ENCODE measurements at places on chromosomes 2 and 18.

DNA sequence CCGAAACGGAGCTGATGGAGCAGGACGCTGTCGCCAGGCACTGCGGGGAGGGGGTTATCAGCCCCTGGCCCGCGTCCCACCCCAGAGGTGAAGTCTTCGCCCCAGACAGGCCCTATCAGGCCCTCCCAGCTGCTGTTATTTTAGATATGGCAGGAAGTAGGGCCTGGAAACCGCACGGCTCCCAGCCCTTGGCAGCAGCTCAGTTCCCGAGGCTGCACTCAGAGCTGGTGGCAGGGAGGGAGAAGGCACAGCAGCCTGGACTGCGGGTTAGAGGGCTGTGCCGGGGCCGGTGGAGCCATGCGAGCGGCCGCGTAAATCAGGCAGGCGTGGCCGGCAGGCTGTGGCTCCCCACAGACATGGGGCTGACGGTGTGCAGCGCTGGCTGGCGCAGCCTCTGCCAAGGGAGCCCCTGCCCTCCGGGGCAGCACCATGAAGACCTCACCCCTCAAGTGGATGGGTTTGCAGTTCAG lies 111.4 kb downstream of the NFATC1 start:
- peak; percentile 46 for DNase-seq

- no peak for DNase-seq
Observed at GRCh38 chr2:221606424-221606823, 34.3 kb upstream of the EPHA4 start.

GRCh38 chr2:135299658-135300244 lies 231.3 kb downstream of the ZRANB3 start:
- DNase-seq: peak; percentile 26

GRCh38 chr2:8170552-8171327 lies 511.1 kb upstream of the ID2 start:
- no peak for DNase-seq

DNA sequence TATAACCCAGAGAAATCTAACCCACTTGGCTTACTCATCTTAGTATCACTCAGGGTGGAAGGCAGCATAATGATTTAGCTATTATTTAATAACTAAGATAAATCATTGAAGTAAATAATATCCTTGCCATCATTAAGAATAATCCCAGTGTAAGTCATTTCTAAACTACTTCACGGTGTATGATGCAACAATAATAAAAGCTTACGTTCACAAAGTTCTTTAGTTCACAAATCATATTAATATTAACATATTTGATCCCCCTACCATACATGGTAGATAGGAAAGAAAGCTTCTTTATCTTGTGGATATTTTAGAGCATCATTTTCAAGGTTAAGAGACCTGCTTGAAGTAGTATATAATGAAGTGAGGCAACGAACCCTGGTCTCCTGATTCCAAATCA lies 401.0 kb downstream of the NCKAP5 start:
- no peak for DNase-seq

DNA sequence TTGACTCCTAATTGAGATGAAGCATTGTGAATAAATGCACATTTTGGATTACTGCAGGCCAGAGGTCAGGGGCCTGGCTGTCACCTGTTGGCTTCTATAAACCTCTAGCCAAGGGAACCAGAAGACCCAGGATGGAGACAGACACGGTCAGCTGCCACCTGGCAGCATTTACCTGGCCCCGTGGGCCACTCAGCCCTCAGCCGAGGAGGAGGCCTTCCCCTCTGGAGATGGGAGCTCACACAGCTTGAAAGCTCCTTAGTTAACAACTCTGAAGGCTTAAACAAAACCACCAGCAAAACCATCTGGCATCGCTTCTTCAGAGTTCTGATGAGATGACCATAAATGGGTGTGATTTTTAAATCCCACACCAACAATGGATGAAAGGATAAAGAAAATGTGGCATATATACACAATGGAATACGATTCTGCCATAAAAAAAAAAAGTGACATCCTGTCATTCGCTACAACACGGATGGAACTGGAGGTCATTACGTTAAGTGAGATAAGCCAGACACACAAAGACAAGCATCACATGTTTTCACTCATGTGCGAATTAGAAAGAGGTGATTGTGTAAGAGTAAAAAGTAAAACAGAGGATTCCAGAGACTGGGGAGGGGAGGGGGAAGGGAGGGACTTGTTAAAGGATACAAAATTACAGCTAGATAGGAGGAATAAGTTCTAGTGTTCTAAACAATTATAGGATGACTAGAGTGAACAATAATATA lies 218.4 kb downstream of the TMEM163 start:
- DNase-seq: no peak

- DNase-seq: no peak
Observed at GRCh38 chr2:10501451-10501961, 53.4 kb upstream of the ODC1 start.

GRCh38 chr2:112493858-112494648 lies 12.1 kb downstream of the TTL start:
- DNase-seq: peak; percentile 75

DNA sequence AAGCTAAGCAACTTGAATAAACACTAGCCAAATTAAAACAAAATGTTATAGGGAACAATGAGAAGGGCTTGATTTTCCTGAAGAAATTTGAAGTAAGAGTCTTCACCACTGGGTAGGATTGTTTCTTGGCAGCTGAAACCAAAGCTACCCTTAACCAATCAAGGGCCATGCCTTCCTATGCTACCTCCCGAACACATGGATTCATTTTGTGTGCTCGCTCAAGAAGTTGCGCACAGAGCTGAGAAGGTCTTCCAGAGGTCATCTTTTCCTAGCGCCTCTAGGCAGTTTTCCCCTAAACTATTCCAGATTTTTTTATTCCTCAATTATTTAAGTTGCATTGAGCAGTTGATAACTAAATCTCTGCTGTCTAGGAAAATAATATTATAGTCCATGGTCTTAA lies 264.6 kb downstream of the RBM43 start:
- peak; percentile 35 for DNase-seq

DNA sequence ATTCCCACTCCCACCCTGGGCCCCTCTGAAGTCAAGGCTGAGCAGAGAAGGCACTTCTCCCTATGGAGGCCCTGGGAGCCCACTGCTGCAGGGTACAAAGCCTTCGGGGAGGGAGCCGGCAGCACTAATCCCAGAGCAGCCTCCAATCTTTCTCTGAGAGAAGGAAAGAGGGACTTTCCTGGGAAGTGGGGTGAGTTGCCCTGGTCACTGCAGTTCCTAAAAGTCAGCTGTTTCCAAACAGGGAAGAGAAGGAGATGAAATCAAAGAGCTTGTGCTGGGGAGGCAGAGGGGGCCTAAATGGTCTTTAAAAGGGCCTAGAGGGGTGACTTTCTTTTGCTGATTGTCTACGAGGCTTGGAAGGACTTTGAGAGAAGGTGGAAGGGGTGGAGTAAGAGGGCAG lies 264.7 kb downstream of the TNS1 start:
- no peak for DNase-seq

- DNase-seq: no peak
Observed at GRCh38 chr2:159786938-159787337, 11.1 kb downstream of the CD302 start.

DNA sequence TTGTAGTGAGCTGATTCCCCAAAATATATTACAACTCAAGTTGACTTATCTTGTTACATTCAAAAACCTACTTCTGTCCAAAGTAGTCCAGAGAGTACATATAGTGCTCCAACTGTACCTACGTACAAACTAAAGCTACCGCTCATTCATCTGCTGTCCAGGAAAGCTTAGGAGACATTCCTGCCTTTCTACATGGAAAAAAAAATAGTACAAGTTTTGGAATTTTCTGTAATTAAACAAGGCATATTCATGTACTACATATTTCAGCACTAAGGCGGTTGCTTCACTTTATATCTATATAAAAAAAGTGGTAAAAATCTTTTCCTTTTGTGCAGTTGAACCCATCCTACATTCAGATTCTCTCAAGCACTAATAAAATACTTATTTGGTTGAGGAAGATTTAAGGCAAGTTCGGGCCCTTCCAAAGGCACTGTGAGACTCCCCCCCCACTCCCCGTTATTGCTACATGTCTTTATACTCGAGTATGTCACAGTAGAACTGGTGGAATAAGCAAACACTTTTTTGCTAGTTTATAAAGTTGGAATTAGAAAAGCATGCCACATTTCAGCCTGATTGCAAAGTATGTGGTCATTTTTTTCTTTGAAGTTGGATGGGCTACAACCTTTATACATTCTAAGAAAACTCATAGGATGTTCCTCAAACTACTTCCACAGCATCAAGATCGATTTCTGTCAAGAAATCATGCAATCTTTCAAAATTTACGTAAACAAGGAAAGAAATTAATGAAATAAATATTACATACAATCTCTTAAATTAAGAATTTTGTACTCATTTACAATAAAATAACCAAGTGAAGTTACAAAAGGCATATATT lies 3.7 kb downstream of the ZFP36L2 start:
- peak; percentile 59 for DNase-seq

- DNase-seq: peak; percentile 70
Observed at GRCh38 chr2:18749912-18750526, 160.7 kb upstream of the NT5C1B start.

GRCh38 chr18:65214456-65214855 lies 536.4 kb upstream of the CDH7 start:
- DNase-seq: no peak

- no peak for DNase-seq
Observed at GRCh38 chr2:20583425-20583881, 67.4 kb downstream of the HS1BP3 start.

DNA sequence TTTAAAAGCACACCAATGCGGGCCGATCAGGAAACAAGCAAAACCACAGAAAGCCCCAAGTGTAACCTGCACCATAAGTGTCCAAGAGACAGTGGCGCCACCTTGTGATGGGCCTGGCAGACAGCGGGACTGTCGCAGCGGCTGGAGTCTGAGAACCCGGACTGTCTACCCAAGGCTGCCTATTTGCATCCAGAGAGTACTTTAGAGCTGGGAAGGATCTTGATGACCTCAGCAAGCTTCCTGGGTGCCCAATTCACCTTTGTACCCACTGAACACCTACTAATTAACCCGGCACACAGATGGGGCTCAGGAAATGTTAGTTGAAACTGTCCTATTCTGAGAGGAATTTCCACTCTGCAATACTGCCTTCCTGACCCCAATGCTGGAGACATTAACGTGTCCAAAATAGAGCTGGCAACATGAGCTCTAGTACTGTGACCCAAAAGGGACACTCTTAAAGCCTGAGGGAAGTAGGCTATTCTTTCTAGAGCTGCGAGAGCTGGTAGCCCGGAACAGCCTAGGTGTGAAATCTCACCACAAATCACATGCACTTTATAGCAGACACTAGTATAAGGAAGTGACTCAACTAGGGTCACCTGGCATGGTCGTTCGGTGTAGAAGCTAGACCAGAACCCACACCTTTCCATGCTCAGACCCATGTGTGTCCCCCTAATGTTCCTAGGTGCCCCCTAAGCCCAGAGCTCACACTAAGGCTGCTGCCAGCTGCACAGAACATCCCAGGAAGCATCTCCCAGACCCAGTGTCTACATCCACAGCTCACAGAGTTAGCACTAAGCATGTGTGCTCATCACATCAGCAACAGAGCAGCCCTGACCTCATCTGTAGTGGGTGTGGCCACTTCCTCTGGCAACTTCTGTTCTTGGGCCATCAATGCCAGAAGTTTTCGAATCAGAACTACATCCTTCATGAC lies 25.4 kb downstream of the POLR1A start:
- peak; percentile 71 for DNase-seq

- DNase-seq: peak; percentile 21
Observed at GRCh38 chr2:12008425-12009061, 262.1 kb downstream of the LPIN1 start.

GRCh38 chr2:176136374-176137251 lies 7.1 kb downstream of the HOXD8 start:
- peak; percentile 79 for DNase-seq

- peak; percentile 78 for DNase-seq
Observed at GRCh38 chr2:113390124-113390849, 47.2 kb upstream of the ZNG1B start.

- no peak for DNase-seq
Observed at GRCh38 chr2:228283491-228284171, 102.1 kb upstream of the SPHKAP start.

DNA sequence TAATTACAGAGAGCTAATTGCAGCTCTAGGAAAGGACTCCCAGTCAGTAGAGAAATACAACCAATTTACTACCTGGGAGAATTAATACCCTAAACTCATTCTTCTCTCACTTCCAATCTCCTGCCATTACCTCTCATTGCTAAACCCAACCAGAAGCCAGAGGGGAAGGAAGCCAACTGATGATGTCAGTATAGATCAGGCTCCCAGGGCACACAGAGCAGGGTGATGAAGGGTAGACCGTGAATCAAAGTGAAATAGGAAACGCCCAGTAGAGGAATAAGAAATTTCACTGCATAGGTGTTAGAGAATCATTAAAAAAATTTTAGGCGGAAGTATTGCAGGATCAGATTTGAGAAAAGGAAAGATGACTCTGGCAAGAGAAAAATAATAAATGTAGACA lies 456.8 kb upstream of the NXPH2 start:
- no peak for DNase-seq

DNA sequence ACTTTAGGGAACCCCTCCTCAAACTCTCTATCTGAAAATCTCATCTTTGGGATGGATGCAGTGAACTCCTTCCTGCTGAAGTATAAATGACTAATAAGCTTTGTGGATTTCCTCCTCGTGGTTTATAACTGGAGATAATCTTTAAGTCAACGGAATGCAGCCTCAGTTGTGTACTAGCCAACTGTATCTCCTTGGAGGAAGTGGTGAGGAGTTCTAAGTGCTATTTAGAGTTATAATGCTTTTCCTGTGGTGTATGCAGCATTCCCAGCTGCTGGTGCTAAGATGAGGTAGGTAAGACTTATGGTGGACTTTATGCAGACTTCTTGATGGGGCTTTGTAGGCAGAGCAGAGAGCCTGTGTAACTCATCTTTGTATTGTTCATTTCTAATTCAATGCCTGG lies 90.9 kb downstream of the LYPD6B start:
- DNase-seq: no peak

- no peak for DNase-seq
Observed at GRCh38 chr2:234587341-234588053, 90.6 kb upstream of the ARL4C start.

DNA sequence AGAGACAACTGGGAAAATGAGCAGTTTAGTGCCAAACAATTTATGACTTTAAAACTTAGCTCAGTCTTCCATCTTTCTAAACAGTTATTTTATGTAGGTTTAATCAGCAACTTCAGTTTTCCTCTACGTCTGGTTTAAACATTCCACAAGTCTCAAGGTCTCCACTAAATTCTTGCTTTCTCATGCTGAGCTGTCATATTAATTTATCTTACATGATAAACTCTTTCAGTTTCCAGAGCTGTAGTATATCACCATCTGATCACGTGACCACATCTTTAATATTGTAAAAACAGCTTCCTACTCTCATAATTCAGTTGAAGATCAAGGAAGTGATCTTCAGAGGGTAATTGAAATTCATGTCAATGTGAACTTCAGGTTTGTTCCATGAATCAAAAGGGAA lies 158.6 kb downstream of the ZNF804A start:
- no peak for DNase-seq

- DNase-seq: no peak
Observed at GRCh38 chr2:179805001-179805400, 56.4 kb downstream of the ZNF385B start.

All from fibroblast of mammary gland (primary cell).